Stimulated activated CD8-positive, alpha-beta memory T cell treated with anti-CD3 and anti-CD28 coated beads, Interleukin-15, amount 100 ng/mL, for 1 hour (primary cell): ENCODE measurements at places on chromosomes 5 and 9.

- no peak for DNase-seq
Measured at GRCh38 chr9:20022410-20022809, 233.6 kb upstream of the SLC24A2 start.

DNA sequence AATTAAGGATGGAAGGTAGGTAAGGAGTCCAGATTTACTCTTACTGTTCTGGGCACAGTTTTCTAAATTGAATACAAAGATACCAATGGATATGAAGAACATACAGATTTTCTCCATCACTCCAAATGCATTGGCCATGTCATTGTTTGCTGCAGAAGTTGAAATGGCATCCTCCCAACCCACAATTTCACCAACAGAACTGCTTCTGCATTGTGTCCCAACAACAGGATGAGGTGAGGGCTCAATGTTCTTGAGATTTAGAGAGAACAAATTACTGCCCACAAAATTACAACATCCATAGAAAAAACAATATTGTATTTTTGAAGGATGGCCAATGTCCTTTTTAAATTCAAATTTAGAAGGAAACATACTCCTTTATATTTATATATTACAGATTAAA is 88.9 kb downstream of the NUDT12 start:
- no peak for DNase-seq

DNA sequence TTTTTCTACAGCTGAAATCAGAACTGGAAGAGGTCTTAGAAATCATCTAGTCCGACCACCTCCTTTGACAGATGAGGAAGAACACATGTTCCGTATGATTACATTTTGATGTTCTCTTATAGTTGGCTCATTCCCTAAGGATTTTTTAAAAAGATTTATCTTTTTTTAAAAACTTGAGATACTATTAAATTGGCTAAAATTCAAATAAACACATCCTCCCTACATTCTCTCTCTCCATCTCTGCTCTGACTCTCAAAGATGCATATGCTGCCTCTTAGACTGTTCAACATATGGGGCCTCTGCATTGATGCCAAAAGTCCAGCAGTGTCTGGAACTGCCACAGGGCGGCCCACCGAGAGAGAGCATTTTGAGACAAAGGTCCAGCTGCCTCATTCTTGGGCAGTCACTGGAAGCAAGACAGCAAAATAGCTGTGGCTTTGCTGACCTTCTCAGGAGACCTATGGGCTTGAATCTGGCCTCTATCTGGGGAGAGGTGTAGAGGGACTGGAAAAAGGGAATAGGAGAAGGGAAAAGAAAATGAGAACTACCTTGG is 12.8 kb upstream of the TSSK1B start:
- no peak for DNase-seq

GRCh38 chr9:129777769-129778130 is 24.9 kb upstream of the PTGES start:
- no peak for DNase-seq

- no peak for DNase-seq
Measured at GRCh38 chr5:36073595-36074216, 7.0 kb upstream of the UGT3A2 start.

DNA sequence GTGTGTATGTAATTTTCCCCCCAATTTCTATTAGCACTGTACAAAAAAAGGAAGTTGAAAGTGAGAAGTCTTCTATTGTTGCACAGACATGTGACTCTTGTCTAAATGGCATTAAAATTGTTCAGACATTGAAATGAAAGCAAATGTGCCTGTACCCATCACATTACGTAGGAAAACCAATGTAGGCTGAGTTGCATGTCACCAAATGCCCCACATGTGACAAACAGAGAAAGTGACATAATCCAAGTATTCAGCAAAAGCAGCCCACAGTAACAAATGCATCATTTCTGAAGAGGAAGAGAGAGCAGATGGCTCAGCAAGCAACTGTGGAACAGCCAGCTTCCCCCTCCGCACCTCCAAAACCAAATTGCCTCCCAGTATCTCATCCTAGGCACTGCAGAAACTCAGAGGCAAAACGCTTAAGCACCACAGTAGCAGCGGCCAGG is 161.5 kb upstream of the NR4A3 start:
- DNase-seq, result no peak

- no peak for DNase-seq
Measured at GRCh38 chr5:114957384-114957783, 212.3 kb downstream of the TRIM36 start.

- DNase-seq, result no peak
Measured at GRCh38 chr9:124450931-124451661, 845 bp downstream of the ADGRD2 start.

DNA sequence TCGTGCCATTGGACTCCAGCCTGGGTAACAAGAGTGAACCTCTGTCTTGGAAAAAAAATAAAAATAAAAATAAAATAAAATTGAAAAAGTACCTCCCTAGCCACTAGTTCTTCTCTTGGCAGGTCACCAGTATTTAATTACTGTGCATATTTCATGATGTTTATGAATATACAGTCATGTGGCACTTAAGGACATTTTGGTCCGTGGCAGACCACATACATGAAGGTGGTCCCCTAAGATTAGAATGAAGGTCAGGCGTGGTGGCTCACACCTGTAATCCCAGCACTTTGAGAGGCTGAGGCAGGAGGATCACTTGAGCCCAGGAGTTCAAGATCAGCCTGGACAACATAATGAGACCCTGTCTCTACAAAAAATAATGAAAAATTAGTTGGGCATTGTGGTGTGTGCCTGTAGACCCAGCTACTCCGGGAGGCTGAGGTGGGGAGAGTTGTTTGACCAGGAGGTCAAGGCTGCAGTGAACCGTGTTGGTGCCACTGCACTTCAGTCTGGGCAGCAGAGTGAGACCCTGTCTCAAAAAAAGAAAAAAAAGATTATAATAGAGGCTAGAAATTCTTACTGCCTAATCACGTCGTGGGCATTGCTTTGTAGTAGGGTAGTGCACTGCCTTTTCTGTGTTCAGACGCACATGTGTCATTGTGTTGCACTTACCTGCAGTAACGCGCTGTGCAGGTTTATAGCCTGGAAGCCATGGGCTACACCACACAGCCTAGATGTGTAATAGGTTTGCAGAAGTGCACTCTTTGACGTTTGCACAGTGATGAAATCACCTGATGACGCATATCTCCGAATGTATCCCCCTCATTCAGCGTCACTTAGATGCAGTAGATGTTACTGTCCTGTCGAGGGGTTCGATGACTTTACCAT is 12.8 kb downstream of the EHMT1 start:
- DNase-seq, result no peak

GRCh38 chr9:107713470-107713869 is 223.9 kb upstream of the KLF4 start:
- no peak for DNase-seq

DNA sequence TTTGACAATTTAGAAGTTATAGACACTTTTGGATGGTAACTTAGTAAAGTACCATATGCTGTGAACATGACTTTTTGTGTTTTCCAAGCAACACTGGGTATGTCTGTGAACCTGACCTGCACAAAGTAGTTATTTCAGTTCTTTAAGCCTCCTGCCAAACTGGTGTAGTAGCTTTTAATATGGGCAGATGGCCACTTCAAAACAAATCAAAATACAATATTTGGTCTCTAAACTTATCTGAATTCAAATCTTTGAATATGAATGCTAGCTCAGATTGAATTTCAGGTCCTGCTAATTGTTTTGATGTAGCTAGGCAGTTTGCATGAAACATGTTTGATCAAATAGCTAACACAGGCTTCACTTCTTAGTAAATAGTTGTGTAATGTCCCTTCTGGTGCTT is 1176.7 kb upstream of the CDH9 start:
- DNase-seq, result no peak

DNA sequence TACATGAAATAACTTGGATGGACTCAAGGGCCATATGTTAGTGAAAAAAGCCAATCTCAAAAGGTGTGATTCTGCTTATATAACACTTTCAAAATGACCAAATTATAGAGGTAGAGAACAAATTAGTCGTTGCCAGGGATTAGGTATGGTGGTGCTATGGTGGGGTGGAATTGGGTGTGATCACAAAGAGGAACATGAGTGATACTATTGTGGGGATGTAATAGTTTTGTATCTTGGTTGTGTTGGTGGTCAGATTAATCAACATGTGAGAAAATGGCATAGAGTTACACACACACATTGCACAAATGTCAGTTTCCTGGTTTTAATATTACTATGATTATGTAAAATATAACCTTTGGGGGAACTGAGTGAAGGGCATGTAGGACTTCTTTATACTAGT is 31.9 kb downstream of the CAMK4 start:
- no peak for DNase-seq
